ENCODE measurements at places on chromosomes 13 and 19.

GRCh38 chr13:46571909-46572595, 19.1 kb downstream of the LRCH1 start:
- no peak for DNase-seq

DNA sequence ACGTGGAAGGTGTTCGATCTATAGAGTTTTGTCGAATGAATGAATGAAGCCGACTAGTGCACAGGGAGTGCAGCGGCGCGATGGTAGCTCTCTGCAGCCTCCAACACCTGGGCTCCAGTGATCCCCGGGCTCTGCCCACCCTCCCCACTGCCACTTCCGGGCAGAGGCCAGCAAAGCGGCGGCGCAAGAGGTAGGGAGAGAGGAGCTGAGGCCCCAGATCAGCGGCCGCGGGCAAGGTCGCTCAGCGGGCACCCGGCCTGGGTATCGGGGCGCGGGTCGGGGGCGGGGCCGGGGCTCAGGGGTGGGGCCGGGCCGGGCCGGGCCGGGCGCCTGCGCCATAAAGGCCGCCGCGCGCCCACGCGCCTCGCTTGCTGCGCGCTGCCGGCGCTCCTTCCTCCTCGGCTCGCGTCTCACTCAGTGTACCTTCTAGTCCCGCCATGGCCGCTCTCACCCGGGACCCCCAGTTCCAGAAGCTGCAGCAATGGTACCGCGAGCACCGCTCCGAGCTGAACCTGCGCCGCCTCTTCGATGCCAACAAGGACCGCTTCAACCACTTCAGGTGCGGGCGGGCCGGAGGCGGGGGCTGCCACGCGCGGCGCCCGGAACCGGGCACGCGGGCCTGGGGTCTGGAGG, at the start of gene GPI:
Gene GPI, plus strand, starts transcription at position 367 of the 633 bp plus-strand sequence. Its CDS starts 71 bp downstream, at position 438.
- DNase-seq = no peak

DNA sequence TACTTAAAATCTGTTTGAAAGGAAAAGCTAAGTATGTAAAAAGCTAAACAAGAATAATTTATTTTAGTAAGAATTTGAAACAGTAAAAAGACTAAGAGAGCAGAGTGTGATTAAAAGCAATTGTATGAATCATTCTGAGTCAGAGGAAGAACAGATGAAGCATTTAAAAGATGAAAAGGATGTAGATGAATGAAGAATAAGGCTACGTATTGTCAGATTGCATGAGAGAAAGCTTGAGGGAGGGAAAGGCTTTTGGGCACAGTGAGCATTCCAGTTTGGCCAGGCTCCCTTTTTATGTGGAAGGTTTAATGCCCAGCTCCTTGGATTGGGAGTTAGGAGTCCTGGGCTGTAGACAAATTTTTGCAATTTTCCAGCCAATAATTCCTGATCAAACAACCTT, 117.7 kb downstream of the FREM2 start:
- no peak for DNase-seq

DNA sequence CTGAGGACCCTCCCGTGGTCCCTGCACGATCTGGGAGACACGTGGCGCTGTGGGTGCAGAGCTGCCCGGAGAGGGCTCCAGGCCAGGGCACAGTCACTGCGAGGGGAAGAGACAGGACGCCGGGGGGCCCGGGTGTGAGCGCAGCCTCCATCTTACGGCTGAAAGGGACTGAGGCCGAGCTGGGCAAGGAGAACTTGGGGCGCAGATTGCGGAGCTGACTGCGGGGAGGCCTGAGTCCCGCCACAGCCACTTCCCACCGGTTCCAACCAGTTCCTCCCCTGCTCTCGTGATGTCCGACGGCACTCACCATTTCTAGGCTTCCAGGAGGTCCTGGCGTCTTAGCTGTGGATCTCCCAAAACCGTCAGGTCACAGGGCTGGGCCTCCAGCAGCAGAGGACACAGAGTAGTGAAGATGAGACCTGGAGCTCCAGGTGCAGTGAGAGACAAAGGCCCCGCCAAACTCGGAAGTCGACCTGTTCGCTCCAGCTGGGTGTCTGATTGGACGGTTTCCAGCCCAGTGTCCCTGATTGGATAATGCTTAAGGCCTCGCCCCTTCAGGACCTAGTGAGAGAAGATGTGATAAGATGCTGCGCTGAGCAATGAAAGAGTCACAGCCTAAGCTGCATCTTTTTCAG, 4.8 kb upstream of the ZNF253 start:
- DNase-seq = no peak

DNA sequence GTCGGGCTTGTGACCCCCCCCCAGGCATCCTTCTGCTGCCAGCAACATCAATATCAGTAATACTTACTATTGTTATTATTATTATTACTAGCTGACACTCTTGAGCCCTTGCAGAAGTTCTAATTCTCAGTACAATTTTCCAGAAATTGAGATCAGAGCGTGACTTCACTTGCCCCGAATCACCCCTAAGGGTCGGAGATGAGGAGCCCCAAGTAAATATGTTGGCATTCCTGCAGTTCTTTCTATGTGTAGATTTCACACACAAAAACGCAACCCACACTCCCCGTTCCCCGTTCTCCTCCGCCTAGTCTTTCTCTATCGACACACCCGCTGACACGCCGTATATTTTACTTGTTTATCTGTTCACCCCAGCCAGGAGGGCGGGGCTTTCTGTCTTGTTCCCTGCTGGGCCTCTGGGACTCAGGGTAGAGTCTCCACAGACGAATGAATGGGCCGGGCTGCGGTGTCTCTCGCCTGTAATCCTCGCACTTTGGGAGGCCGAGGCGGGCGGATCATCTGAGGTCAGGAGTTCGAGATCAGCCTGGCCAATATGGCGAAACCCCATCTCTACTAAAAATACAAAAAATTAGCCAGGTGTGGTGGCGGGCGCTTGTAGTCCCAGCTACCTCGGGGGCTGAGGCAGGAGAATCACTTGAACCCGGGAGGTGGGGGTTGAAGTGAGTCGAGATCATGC, 14.7 kb downstream of the TLE5 start:
- DNase-seq = no peak

GRCh38 chr13:111389621-111390521, 69.4 kb downstream of the TEX29 start:
- DNase-seq = no peak

DNA sequence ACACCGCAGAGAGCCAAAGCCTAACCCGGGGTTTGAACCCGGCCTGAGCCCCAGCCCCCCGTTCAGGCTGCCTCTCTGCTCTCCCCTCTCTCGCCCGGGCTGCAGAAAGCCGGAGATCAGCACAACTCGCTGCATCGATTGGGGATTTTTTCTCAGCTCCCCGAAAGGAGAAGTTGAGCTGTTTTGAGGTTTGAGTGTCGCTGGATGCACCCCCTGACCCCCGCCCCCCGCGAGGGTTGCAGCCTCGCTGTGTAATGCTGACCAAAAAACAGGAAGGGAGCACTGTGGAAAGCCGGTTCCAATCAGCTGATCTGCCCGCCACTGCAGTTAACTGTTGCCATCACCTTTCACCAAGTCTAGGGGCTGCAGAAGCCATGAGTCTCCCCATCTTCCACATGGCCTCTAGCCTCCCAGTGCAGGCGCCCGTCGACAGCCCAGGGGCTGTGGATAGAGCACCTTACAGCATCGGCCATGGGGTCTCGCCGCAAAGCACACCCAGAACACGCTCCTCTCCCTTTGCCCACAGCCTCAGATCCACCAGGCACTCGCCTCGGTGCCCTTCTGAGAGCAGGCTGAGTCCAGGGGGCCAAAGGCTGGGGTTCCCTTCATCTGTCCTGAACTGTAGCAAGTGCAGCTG, 34.5 kb downstream of the MYO9B start:
- peak; percentile 33 for DNase-seq

- no peak for DNase-seq
These were observed 3.0 kb downstream of the GADD45B start for GRCh38 chr19:2478756-2479555.

DNA sequence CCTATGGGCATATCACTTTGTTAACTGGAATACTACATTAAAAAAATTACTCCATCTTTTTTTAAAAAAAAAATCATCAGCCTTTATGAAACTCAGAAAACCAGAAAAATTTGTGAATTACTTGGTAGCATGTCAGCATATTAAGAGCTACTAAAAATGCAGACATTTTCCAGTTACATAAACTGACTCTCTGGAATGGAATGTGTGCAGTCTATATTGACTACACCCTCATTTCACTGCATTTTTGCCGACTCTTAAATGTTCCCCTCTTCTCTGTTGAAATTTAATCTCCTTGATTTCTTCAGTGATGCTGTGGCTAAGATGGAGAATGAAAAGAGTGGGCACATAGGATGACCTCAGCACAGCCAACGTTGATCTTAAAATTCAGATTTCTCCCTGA, 393.8 kb downstream of the ITGBL1 start:
- DNase-seq = no peak

GRCh38 chr13:114034481-114034891, 60.6 kb upstream of the C13orf46 start:
- no peak for DNase-seq

GRCh38 chr19:41320185-41320518, 10.2 kb downstream of the CCDC97 start:
- no peak for DNase-seq

GRCh38 chr19:41637484-41637883, 10.6 kb upstream of the CEACAM4 start:
- no peak for DNase-seq

DNA sequence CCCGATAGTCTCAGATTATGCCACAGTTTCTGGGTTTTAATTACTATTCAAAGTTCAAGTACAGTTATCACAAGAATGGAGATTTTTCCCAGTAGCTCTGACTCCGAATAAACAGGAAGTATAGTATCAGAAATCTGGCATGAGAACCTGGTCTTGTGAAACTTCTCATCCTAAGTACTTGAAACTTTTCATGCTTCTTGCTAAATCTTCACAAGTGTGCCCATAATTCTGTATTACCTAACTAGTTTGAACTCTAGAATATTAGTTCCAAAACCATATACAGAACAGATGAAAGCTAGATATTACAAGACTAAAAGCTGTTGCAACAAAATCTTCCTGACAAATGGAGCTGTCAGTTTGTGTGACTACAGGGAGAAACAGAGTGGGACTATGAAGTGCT, 70.5 kb upstream of the CSNK1A1L start:
- no peak for DNase-seq

DNA sequence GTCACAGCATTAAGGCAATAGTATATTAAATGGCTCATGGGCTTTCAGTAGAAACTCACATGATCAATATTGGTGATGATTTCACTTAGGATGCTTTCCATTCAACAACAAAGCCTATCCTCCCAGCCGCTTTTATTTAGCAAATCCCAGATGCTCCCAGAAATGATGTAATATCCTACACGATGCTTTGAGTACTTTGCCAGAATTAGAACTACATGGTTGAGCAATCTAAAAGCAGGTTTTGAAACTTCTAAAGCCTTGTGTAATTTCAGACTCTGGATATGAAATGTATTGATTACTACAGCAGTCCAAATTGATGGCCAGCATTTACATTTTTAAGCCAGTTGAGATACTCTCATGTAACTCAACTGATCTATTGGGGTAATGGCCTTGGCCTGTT, 13.6 kb downstream of the DLEU7 start:
- DNase-seq = no peak

DNA sequence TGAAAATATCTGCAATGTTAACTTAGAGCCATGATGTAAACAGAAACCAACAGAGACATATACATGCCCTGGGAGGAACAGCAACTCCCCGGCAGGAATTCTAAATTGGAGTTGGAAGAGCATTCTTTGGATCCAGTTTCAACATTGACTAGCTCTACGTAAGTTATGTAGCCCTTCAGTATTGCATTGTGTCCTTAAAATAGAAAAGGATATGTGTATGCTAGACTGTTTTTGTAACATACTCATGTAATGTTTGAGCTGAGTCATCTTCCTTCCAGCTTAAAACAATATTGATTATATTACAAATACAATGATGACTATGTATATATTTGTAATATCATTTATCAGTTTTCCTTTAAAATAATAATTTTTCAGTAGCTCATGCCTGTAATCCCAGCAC, 1422.2 kb upstream of the PCDH20 start:
- no peak for DNase-seq

DNA sequence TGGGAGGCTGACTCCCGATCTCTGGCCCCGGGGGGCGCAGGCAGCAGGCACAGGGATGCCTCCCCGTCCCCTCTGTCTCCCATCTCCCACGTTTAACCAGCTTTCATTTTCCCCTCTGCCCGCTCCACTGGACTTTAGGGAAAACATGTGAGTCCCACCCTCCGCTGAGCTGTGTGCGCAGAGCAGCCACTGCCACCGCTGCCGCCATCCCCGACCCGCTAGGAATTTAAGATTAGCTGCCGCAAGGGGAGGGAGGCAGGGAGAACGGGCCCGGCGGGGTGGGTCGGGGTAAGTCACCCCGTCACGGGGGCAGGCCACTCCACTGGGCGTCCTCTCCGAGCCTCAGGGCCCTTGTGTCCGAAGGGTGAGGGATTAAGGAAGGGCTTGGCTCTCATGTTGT, 15.5 kb downstream of the KCNN1 start:
- no peak for DNase-seq

Measured in esophagus squamous epithelium (tissue), 5 donors.